RPMI7951 (cell line): ENCODE measurements at places on chromosomes 6 and 20. TPM values are rescaled to one million over a fixed set of nuclear protein-coding genes. Genes with fewer than 3 reads are reported as not detected.

DNA sequence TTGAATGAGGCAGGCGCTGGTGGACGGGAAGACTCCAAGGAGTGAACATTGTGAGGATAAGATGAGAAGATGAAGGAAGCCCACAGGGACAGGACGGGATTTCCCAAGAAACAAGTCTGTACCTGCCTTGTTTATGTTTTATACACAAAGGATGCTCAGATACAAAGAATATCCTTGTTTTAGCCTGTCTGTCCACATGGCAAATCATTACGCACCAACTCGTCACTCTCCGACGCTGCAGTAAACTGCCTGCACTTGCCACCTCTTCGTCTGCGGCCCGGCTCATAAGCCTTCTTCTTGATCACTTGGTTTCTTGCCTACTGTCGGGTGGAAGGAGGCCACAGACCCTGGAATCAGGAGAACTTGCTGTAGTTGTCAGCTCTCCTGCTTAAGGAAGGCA is 85.4 kb downstream of the CD83 start:
- DNase-seq, result no peak

DNA sequence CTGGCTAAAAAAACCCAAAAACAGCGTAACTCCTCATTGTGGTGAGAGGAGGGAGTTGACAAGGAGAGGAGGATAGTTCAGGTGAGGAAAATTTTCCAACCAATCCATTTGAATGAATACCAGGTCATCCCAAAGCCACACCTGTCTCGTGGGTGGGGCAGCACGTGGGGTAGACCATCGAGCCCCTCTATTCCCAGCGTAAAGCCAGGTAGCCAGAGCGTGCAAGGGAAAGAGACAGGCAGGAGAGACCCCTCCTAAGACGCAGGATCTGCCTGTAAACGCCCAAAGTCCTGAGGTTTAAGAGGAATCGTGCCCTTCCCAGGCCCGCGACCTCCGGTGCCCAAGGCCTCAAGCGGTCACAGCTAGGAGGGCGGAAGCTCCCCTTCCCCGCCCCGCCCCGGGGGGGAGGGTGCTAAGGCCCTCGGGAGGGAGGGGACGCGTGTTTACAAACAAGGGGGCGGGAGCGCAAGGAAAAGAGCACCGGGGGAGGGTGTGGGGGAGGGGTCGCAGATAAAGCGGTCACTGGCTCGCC is 712 bp downstream of the RXRB start:
- peak; percentile 77 for DNase-seq

DNA sequence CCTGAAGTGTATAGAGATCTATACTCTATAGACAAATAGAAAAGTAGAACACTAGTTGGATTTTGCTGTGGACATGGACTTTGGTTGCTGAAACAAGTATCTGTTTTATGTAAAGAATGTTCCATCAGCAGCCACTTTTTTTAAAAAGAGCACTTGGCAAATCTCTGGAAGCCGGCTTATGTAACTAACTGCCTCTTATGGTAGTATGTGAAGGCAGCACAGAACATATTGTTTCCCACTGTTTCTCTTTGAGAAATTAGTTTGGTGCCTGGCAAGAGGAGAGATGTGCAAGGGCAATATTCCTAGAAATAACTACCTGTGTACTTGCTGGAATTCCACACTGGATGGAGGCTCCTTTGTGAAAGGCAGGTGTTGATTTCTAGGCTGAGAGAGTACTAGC is 242.3 kb upstream of the PREP start:
- DNase-seq, result no peak

DNA sequence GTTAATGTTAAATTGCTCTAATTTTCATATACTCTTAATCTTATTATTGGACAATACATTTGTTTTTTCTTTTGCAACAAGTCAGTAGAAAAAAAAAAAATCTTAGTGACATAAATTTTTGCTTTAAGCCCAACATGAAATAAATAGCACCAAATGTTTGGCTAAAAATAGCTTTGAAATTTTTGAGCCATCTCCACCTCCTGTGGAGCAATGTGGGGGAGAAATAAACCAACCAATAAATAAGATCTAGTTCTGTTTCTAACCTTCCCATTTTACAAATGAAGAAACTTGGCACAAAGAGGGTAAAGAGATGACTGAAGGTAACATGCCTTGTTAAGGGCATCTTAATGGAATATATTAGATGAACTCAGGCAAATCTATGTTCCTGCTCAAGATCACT is 91.4 kb downstream of the PRKN start:
- no peak for DNase-seq

GRCh38 chr6:161011492-161012480 is 20.2 kb downstream of the MAP3K4 start:
- no peak for DNase-seq

DNA sequence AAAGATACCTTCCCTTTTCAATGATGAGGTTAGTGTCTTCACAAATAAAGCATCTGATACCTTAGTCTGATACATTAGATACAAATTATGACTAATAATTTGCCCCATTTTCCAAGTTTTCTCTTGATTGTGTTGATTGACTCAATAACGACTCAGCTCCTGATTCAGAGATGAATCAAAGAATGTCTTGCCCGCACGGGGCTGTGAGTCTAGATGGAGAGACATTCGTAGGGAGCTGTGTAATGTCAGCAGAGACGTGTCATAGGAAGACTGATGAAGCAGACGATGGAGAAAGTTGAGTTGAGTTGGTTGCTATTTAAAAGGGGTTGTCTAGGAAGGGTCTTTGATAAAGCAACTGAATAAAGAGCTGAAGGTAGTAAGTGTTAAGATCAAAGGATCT is 78.2 kb downstream of the TSHZ2 start:
- no peak for DNase-seq

DNA sequence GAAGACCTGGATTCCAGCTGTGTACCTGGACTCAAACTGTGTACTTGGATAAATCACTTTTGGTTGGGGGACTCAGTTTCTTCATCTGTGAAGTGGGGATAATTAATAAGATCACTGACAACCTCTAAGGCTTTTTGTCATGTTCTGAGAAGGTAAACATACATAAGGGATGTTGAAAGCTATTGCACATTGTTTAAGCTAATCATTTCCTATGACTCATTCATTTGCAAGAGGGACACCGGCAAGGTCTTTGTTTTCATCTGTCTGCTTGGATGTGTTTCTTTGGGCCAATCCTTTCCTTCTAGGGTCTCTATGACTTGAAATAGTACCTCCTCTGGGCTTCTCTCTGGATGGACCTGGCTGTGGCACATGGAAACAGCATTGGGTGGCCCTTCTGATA is 6.8 kb downstream of the PROKR2 start:
- DNase-seq, result peak; percentile 14

The HSPA1L gene
- total RNA-seq, result 0.68 and 0.84 TPM in 2 replicates

The ANKRD6 gene
- 0.48 and 2.7 TPM in 2 replicates for total RNA-seq

The PPIL6 gene
- total RNA-seq, result 1.1 and 1.7 TPM in 2 replicates

The TSHZ2 gene
- 0.12 TPM in 1 of 2 replicates, not detected in the other for total RNA-seq

- DNase-seq, result peak; percentile 12
Observed at GRCh38 chr20:12241065-12241464, 323.4 kb downstream of the BTBD3 start.

The HLA-DQB1 gene
- not detected in 2 replicates for total RNA-seq

GRCh38 chr6:49327005-49327404 is 136.0 kb downstream of the MMUT start:
- DNase-seq, result no peak

DNA sequence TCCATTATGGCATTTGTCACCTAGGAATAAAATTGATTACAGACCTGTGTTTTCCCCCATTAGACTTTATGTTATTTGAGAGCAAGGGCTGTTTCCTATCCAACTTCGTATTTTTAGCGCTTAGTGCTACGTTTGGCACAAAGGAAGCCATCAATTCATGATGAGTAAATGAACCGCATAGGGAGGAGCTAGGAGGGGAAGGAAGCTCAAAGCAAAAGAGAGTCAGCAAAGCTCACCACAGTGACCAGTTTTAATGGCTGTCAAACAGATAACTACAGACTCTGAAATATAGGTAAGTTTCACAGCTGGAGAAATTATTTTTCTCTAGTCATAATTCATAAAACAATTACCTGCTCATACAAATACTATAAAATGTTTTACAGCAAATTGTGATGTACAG is 6.9 kb upstream of the SAMD3 start:
- no peak for DNase-seq

DNA sequence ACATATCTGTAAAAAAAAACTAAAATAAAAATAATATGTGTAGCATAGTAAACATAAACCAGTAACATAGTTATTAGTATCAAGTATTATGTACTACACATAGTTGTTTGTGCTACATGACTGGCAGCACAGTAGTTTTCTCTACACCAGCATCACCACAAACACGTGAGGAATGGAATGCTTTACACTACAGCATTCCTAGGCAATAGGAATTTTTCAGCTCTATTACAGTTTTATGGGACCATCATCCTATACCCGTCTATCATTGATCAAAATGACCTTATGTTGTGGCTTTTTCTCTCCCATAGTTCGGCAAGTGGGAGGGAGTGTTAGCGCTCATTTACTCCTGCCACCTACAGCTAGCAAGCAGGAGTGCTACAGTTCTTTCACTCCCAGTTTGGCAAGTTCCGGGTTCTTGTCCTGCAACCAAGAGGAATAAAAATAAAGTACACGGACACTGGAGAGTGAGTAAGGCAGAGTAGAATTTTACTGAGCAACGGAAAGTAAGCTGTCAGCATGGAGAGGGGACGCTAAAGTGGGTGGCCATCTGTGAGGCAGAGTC is 196.8 kb upstream of the HSF2 start:
- DNase-seq, result peak; percentile 3

- no peak for DNase-seq
Observed at GRCh38 chr20:20971810-20972209, 134.3 kb downstream of the LINC00237 start.

GRCh38 chr6:165899611-165900010 is 236.6 kb upstream of the PDE10A start:
- DNase-seq, result no peak

DNA sequence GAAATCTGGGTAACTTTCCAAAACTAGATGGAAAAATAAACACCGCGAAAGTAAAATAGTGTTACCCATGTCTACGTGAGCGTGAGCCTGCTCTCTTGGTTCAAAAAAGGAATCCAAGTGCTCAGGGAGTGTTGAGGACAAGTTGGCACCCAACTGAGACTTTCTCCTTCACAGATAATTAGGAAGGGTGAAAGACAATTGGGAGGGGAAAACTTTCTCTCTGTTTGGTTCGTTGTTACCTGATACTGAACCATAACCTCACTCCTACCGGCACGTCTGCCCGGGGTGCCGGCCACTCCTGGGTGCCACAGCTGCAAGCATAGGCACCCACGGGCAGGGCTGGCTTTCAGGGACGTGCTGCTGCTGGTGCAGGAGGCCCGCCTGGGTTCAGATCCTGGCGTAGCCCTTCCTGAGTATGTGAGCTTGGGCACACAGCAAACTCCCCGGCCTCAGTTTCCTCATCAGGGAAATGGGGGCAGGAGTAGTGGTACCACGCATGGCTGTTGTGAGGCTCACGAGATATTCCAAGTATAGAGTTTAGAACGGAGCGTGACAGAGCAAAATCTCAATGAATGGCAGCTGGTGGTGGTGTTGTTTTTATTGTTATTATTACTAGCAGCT is 38.2 kb upstream of the PMEPA1 start:
- DNase-seq, result no peak

DNA sequence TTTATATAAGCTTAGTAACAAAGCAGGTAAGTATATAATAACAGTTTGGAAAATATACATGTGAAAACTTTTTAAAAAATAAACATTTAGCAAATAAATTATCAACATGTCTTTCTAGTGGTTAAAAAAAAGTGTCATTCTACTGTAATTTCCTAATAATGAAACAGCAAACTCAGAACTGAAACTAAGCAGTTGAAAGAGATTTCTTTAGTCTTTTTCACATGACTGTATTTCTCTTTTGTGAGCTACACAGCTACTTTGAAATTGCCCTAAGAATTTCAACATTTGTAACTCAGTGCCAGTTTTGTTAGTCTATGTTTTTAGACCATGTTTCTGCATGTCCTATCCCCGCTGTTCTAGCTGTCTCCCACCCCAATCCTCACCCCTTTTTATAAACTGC is 28.4 kb upstream of the SDHAF4 start:
- no peak for DNase-seq

DNA sequence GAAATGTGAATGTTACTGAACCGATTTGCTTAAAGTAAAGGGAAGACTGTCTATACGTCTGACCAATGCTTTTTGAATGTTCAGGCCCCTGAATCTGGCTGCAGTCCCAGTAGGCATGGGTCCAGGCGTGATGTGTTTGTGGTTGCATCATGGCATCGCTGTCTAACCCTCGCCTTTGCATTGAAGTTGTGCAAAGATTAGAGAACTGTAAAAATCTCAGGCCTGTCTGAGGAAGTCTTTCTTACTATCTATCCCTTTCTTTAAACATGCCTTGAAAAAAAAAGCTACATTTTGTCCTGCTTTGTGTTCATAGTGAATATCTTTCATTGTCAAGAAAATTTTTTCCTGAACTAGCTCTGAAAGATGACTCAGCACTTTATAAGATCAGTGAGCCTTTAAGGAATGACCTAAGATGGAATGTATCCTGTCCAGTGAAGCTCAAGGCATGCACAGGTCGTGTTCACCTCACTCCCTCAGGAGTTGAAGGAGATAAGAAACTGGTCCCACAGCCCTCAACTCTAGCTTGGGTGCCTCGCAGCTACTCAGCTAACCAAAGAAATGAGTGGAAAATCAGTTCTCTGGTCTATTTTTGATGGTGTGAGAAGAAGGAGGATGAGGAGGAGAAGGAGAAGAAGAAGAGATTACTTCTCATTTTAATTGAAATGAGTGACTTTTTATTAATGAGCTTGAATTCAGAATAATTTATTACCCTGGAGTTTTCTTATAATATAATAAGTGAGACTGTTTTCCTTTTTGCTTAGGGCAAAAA is 48.6 kb downstream of the TPD52L1 start:
- peak; percentile 86 for DNase-seq

- no peak for DNase-seq
Observed at GRCh38 chr6:149252622-149253021, 64.9 kb upstream of the TAB2 start.

The GRIK2 gene
- total RNA-seq, result 0.88 and 2.0 TPM in 2 replicates

DNA sequence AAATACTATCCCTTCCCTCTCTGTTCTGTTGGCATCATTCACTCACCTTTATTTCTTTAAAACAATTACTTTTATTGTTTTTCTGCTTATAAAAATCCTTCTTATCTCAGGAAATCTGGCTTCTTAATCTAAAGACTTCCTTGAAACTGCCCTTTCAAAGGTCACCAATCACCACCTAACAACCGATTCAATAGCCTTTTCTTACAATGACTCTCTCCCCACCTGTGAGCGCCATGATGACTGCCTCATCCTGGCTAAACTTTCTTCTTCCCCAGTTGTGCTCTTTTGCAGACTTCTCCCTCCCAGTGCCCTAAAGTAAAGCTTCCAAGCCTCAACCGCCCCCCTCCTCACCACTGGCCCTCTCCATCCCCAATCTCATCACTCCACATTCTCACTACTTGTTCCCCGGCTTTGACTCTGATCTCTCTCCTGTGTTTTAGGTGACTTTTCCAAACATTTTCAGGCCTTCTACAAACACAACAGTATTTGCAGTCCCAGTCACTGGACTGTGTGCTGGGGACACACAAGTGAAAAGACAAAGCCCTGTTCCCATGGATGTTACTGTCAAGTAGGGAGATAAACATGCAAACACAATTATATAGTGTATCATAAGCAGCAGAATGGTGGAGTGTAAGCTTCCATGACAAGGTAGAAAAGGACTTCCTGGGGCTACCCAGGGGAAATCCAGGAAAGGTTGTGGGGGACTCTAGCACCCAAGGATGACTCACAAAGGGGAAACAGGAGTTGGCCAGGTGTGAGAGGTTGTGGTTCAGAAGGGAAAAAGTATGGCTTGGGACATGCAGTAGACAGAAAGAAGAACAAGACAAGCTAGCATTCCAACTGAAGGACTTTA is 12.8 kb downstream of the NHSL1 start:
- no peak for DNase-seq

GRCh38 chr6:169620171-169621130 is 81.4 kb downstream of the WDR27 start:
- DNase-seq, result peak; percentile 84
